OCI-LY7 (cell line): ENCODE measurements at places on chromosomes 13 and 19. TPM values are rescaled to one million over a fixed set of nuclear protein-coding genes. Genes with fewer than 3 reads are reported as not detected.

GRCh38 chr13:36369268-36370107 lies 23.3 kb upstream of the SPART start:
- DNase-seq: no peak

- no peak for DNase-seq
Observed at GRCh38 chr13:33276570-33276969, 9.0 kb downstream of the STARD13 start.

DNA sequence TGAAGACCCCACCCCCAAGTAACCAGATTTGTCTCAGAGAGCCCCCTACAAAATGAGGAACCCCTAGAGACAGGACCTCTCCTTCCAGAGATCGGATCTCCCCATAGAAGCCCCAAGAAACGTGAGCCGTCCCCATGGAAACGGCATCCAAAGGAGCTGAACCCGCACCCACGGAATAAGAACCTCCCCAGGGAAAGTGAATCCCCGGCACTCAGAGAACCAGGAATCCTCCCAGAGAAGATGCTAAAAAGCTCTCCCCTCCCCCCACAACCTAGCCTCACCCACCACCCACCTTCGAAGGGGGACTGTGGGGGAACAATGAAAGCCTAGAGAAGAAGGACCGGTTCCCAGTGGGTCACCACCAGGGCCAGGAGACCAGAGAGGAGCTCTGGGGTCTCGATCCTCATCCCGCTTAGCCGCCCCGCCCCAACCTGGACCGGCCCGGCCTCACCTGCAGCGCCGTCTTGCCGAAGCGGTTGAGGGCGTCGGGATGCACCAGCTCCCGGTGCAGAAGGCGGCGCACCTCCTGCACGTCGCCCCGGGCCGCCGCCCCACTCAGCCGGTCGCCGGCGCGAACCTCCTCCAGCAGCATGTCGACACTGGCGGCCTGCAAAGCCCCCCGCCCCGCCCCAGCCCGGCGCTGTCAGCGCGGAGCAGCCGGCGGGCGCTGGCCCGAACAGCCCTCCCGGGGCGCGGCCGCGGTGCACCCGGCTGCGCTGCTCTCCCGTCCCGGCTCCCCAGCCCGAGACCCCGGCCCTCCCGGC lies 535 bp downstream of the CDKN2D start:
- peak; percentile 77 for DNase-seq

DNA sequence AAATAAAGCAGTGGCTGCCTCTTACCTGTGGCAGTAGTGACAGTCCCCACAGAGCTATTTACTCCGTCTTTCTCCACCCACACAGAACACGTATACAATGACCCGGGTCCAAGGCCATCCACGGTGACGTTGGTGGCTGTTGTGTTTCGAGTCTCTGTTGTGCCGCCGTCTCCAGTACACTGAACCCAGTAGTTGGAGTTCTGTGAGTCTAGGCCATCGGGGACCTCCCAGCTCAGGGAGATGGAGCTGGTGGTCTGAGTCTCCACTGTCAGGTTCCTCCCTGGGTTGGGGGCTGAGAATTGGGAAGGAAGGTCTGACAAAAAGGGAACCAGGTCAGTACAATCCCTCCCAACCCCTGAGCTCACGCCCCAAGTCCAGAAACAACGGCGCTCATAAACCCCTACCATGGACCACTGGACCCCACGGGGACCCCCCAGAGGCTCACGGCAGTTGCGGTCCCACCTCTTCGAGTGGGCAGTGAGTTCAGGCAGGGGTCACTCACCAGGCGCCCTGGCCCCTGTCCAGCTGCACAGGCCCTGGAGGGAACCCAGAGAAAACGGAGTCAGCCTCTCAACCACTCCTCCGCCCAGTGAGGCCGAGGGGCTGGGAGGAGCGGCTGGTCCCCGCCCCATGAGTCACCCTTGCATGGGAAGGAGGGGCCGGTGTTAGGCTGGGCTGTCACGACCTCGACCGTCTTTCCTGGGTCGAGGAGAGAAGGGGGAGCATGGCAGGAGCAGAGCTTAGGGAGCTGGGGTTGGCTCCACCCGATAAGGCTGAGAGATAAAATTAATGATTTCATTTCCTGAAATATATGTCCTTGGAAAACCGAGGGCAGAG lies 2.4 kb downstream of the PTPRH start:
- no peak for DNase-seq

DNA sequence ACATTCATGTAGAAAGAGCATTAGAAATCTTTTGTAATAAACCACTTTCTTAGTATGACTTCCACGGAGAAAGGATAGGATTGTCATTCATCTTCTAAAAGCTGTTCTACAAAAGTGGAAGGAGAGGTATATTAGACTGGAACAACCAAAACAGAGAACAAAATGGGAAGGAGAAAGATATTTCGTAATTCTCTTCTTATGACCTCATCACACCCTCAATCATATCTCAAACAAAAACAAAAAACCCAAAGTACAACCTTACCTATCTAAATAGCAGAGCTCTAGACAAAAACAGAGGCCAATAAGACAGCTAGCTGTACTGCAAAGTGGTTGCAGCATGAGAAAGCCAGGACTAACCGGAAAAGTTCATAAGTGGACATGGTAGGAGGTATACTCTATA lies 46.3 kb downstream of the DACH1 start:
- DNase-seq: no peak

DNA sequence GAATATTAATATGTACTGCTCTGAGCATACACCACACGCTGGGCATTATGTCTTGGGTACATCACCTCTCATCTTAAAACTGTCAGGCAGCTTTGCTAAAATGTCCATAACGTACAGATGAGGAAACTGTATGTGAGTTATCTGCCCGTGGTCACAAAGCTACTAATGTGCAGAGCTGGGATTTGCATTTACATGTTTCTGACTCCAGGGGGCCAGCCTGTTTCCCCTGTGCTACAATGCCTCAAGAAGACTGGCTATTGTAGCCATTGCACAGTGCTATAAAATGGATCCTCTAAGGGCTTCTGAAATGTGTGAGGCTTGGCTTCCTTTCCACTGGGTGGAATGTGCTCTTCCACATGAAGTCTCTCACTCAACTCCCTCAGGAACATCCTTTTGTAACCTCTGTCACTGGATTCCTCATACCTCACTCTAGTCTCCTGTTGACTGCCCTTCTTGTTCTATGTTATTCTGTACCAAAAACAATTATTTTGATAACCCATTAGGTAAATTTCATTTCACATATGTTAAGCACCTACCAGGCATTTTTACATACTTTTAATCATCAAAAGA lies 95.6 kb upstream of the HTR2A start:
- DNase-seq: peak; percentile 64

GRCh38 chr13:35473206-35473775 lies 3.2 kb downstream of the MAB21L1 start:
- DNase-seq: no peak

- no peak for DNase-seq
Observed at GRCh38 chr13:20142023-20142926, 18.6 kb downstream of the GJA3 start.

DNA sequence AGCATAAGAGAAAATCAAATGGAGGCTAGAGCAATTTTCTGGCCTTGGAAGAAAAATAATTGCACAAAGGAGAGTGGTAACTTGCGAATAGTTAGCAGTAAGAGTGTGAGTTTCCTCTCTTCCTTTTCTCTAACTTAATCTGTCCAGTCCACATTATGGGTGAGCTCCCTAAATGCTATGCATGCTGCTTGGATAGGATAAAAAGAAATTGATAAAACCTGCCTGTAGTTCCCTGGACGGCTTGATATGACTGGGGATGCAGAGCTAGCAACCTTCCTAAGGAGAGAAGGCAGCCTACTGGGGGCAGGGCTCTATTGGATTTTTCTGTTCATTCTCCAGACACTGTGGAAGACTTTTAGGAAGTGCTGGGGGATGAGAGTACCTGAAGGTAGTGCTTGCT lies 311.3 kb downstream of the LMO7 start:
- DNase-seq: no peak

DNA sequence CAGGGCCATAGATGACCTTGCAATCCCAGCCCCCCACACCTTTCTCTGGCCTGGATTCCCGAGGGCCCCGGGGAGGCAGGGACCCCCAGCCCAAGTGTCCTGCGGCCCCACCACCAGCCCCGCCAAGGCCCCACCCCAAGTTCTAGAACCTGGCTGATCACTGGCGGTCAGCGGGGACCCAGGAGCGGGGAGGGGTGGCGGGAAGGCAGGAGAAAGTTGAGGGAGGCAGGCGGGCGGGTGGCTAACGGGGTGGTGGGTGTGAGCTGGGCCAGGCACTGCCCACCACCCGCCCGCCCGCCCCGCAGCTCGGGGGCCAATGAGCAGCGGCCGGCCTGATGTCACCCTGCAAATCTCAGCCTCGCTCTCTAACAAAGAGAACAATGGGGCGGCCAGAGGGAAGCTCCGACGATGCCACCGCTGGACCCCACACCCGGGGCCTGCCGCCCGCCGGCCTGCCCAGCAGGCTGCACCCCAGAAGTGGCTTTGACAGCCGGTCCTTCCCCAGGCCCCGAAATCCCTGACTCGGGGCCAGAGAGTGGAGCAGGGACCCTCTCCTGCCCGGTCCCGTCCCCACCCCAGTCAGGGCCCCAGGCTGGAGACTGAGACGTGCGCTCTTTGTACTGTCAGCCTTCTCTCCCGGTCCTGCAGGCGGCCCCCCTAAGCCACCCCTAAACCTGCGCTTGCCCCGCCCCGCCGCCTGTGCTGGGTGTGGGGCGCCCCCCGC lies 1.6 kb downstream of the MEX3D start:
- no peak for DNase-seq

FFAR1 gene
- 9.8 and 11.6 TPM in 2 replicates for total RNA-seq

PSG4 gene
- total RNA-seq: not detected in 2 replicates

IGFL2 gene
- total RNA-seq: not detected in 2 replicates

PGLYRP2 gene
- not detected in 2 replicates for total RNA-seq

CYP4F8 gene
- not detected in 2 replicates for total RNA-seq

DCLK1 gene
- total RNA-seq: not detected in 2 replicates
